Pancreas (tissue), 10 donors: ENCODE measurements at places on chromosomes 1 and 21. TPM values are rescaled to one million over a fixed set of nuclear protein-coding genes. Genes with fewer than 3 reads are reported as not detected.

The CIART gene
- total RNA-seq, result 2.3 TPM

The LCE2B gene
- total RNA-seq, result not detected

The UBE2Q1 gene
- total RNA-seq, result 37.3 TPM

The NBPF8 gene
- total RNA-seq, result 8.3 TPM

The TMEM200B gene
- 0.95 TPM for total RNA-seq

The PLEKHN1 gene
- 1.5 TPM for total RNA-seq

The CFAP107 gene
- total RNA-seq, result not detected

The BNIPL gene
- 0.40 TPM for total RNA-seq

The AMIGO1 gene
- 5.0 TPM for total RNA-seq

The TFF3 gene
- 10.3 TPM for total RNA-seq

The CBS gene
- 92.9 TPM for total RNA-seq

The PKP1 gene
- 0.37 TPM for total RNA-seq

The P3R3URF gene
- not detected for total RNA-seq

The FBXO44 gene
- total RNA-seq, result 15.7 TPM

The SLC22A15 gene
- 2.7 TPM for total RNA-seq

The AGMAT gene
- total RNA-seq, result 0.74 TPM

The CXADR gene
- total RNA-seq, result 11.7 TPM

The RUNX3 gene
- total RNA-seq, result 0.98 TPM

The LMX1A gene
- total RNA-seq, result not detected

The RPTN gene
- total RNA-seq, result not detected

The CCDC190 gene
- not detected for total RNA-seq

The SNRPE gene
- 30.2 TPM for total RNA-seq

The LBR gene
- 18.8 TPM for total RNA-seq

The TTC34 gene
- total RNA-seq, result 0.18 TPM

The CHIT1 gene
- total RNA-seq, result 0.05 TPM

The CHI3L2 gene
- not detected for total RNA-seq

The OR6K3 gene
- total RNA-seq, result not detected

The PYGO2 gene
- 10.8 TPM for total RNA-seq

The DNAJC28 gene
- 1.6 TPM for total RNA-seq

The FCRL5 gene
- 1.4 TPM for total RNA-seq

The TMPRSS3 gene
- 8.2 TPM for total RNA-seq

The SON gene
- total RNA-seq, result 94.1 TPM

The KLHDC7A gene
- total RNA-seq, result 3.2 TPM

The C4BPA gene
- total RNA-seq, result 15.4 TPM

The ZNHIT6 gene
- 3.4 TPM for total RNA-seq

The HSD3B1 gene
- total RNA-seq, result not detected

The REN gene
- not detected for total RNA-seq

The FRRS1 gene
- 2.1 TPM for total RNA-seq

The GFI1 gene
- total RNA-seq, result 6.8 TPM

The AADACL3 gene
- not detected for total RNA-seq

The MEX3A gene
- 0.12 TPM for total RNA-seq

The POFUT2 gene
- total RNA-seq, result 17.9 TPM

The CACNA1S gene
- total RNA-seq, result not detected

The TFB2M gene
- total RNA-seq, result 9.0 TPM

The IL24 gene
- not detected for total RNA-seq

The GCSAML gene
- total RNA-seq, result 0.26 TPM

The NUP210L gene
- total RNA-seq, result 0.06 TPM

The WNT2B gene
- 2.7 TPM for total RNA-seq

The ITLN1 gene
- total RNA-seq, result not detected

The S100A9 gene
- 3.9 TPM for total RNA-seq
